ENCODE measurements at places on chromosomes 6 and 20.

DNA sequence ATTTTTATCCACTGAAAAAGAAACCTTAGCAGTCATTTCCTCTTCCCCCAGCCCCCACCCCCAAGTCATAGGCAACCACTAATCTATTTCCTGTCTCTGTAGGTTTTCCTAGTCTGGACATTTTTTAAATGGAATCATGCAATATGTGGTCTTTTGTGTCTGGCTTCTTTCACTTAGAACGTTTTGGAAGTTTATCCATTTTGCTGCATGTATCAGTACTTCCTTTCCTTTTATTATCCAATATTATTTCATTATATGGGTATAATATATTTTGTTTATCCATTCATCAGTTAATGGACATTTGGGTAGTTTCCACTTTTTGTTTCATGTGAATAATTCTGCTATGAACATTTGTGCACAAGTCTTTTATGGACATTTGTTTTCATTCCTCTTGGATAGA is 99.3 kb upstream of the BMP5 start:
- no peak for DNase-seq

- no peak for DNase-seq
These were observed 91.8 kb downstream of the CHD6 start for GRCh38 chr20:41526327-41526726.

DNA sequence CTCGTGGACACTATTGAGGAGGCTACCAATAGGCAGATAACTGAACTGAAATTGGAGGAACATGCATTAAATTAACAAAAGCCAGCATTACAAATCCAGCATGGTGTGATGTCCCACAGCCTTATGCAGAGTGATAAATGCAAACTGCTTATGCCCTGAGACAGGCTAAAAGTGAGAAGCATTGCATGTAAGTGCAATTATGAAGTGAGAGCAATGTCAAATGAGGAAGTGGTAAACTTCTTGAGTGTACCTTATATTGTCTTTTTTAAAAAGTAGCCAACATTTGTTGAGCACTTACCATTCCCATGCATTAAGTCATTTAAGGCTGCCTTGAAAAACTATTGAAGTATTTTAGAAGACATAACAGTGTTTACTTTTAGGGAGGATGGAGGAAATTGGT is 212.2 kb downstream of the TBC1D7 start:
- DNase-seq = no peak

DNA sequence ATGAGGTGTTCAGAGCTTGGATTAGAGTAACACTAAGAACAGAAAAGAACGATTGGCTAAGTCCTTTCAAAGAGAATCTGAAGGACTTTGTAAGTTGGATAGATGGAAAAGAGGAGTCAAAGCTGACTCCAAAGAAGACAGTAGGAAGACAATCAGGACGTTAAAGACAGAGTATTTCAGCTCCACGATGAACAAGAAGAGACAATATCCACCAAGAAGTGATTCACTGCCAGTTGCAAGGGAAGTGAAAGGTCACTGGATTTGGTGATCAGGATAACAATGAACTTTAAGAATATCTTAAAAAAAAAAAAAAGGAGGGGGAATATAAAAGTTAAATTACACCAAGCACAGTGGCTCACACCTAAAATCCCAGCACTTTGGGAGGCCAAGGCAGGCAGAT is 17.9 kb downstream of the REPS1 start:
- DNase-seq = no peak

- no peak for DNase-seq
These were observed 25.0 kb upstream of the MRPS18A start for GRCh38 chr6:43712579-43712978.

DNA sequence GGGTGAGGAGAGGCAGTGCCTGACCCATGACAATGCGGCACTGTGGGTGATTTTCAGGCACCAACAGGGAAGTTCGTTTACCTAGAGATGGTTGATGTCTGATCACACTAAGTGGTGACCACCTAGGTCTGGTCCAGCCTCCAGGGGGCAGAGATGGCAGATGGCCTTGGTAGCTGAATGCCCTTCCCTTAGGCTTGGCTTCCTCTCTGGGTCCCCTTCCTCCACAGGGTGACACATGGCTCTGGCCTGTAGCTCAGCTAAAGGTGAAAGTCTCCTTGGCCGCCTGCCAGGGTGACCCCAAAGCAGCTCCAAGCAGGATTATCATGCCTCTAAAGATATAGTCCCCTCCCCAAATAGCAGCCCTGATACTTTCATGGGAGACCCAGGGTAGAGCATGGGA is 6.4 kb downstream of the GDAP1L1 start:
- DNase-seq = no peak

DNA sequence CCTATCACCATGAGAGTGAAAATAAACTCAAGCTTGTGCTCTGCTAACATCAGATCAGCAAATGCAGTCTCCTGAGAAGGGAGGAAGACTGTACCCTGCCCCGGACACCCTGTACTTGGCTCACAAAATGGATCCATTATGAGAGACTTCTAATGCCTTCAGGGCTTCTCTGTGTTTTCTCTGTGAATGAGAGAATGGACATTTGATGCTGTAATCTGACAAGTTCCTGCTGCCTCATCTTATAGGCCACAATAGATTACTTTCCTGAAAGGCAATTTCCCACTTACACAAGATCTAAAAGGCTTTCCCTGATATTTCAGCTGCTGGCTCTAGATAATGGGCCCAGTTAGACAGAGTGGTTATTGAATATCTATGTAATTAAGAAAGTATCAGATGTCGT is 117.2 kb downstream of the OTOR start:
- DNase-seq = no peak

- DNase-seq = no peak
These were observed 2.2 kb upstream of the PPDPF start for GRCh38 chr20:63518351-63518861.

DNA sequence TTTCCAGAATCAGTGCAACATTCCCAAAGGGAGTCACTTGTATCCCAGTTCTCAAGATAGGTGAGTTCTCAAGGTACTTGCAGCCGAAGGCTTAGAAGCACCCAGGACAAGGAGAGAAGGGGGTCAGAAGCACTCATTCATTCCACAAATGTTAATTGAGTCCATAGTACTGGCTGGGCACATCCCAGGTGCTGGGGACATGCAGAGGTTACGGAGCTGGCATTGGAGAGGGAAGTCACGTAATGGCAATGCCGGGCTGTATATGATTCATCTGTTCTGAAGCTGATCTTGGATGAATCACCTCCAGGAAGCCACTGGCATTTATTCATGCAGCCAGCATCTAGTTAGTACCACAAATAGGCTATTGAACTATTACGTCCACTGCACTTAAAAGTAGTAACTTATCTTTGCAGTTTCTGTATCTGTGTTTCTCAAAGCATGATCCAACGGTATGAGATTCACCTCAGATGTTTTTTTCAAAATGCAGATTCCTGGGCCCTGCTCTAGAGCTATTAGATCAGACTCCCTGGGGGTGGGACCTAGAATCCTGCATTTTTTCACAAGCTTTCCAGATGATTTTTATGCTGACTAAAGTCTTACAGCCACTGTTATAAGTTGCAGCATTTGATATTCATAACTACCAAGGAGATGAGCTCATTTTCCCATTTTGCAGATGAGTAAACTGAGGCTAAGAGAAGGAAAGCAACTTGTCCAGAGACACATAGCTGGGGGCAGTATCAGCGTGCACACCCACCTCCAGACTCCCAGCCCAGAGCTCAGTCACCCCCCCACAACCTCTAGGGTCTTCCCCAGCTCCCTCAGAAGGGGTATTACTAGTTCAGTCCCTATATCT is 44.1 kb upstream of the ID1 start:
- no peak for DNase-seq

DNA sequence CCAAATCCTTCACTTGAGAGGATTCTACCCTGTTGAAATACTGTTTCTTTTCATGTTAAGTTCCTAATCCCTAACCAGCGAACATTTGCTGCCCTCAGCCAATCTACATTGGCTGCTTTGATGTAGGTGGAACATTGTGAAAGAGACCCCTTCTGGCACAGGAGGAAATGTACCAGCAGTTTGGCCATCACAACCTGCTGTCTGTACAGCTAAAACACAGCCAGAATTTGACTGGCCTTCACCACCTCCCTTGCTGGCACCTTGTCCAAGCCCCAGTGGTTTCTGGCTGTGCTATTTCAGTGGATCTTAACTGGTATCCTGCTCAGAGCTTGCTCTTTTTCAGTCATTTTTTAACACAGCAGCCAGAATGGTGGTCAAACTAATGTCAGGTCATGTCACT is 202.1 kb upstream of the EPHA7 start:
- DNase-seq = no peak

DNA sequence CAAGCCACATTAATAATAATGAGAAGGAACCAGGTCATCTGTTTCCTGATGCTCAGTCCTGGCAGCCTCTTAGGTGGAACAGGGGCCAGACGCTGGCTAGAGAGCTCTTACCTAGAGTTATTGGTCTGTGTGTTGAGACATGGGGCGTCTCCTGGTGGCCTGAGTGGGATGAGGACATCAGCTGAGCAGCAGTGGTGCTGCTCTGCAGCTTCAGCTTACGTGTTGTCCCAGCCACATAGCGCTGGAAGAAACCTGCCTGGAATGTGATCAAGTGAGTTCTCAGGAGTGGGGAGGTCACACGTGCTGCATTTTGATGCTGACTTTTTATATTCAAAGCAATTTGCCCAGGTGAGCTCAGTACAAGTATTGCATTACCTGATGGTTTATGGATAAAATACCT is 355.4 kb downstream of the CDH26 start:
- DNase-seq = no peak

DNA sequence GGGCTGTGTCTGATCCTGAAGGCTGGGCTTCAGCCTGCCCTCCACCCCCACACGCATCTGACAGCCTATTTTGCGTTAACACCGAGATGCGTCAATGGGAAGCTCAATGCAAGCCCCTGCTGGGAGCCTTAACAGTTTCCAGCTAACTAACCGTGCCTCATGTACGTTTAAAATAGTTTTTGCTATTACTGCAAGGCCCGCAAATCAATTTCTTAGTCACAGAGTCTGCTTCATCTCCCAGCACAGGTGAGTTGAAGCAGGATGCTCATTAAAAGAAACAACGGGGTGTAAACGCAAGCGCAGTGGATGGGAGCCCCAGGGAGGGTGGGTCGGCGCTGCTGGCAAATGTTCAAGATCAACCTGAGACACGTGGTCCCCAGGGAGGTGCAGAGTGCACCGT is 142.8 kb upstream of the PHACTR3 start:
- no peak for DNase-seq
